ENCODE measurements at places on chromosomes 11 and 22.

GRCh38 chr11:11848891-11849746 is 7.3 kb downstream of the USP47 start:
- H3K4me1 ChIP-seq, result peaks cover 65% of the 10 kb centered on the region
- H3K4me3 ChIP-seq, result peak overlapping the region; percentile 26
- DNase-seq, result peak; percentile 73
- no peaks in the 10 kb centered on the region for H3K27me3 ChIP-seq
- no peak overlapping the region for H3K27ac ChIP-seq
- H3K36me3 ChIP-seq, result no peaks in the 10 kb centered on the region

DNA sequence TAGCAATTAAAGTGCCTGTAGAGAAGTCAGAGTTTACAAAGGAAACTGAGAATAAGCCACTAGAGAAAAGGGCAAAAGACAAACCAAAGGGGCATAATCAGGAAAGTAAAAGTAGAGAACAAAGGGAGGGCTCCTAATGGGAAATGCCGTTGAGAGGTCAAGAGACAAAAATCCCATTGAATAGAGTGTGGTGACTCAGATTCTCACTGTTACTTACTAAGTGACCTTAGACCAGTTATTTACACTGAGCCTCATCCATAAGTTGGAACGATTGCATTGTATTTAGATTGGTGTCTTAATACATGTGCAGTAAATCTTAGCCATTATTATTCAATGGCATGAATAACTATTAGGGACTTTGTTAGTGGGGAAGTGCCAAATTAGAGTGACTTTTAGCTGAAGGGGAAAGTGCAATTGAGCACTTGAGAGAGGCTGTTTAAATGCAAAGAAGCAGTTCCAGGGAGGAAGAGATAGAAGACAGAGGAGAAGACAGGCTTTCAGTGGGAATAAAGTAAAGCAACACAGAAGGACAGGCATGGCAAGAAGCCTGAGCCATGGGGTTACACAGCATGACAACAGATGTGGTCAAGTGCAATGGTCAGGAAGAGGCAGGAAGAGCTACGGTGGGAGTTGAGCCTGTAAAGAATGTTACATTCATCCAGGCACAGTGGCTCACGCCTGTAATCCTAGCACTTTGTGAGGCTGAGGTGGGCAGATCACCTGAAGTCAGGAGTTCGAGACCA is 82.6 kb downstream of the UBASH3B start:
- H3K4me3 ChIP-seq, result no peak overlapping the region
- DNase-seq, result no peak
- no peaks in the 10 kb centered on the region for H3K27me3 ChIP-seq
- H3K27ac ChIP-seq, result no peak overlapping the region
- H3K4me1 ChIP-seq, result peaks cover 19% of the 10 kb centered on the region

GRCh38 chr22:20437613-20438426 is at the start of gene SCARF2:
SCARF2 (minus strand) TSS chr22:20437825; CDS start chr22:20437754, 71 bp downstream.
- H3K27me3 ChIP-seq, result peaks cover 23% of the 10 kb centered on the region
- H3K4me1 ChIP-seq, result peaks cover 11% of the 10 kb centered on the region
- H3K36me3 ChIP-seq, result peaks cover 19% of the 10 kb centered on the region
- no peak for DNase-seq

GRCh38 chr11:123268156-123268555 is 73.1 kb upstream of the CLMP start:
- H3K27me3 ChIP-seq, result no peaks in the 10 kb centered on the region
- H3K36me3 ChIP-seq, result no peaks in the 10 kb centered on the region
- H3K4me3 ChIP-seq, result no peak overlapping the region
- no peak for DNase-seq
- no peak overlapping the region for H3K27ac ChIP-seq

Data from naive thymus-derived CD4-positive, alpha-beta T cell (primary cell).